Motor neuron (in vitro differentiated cells): ENCODE measurements at places on chromosomes 7 and 10.

DNA sequence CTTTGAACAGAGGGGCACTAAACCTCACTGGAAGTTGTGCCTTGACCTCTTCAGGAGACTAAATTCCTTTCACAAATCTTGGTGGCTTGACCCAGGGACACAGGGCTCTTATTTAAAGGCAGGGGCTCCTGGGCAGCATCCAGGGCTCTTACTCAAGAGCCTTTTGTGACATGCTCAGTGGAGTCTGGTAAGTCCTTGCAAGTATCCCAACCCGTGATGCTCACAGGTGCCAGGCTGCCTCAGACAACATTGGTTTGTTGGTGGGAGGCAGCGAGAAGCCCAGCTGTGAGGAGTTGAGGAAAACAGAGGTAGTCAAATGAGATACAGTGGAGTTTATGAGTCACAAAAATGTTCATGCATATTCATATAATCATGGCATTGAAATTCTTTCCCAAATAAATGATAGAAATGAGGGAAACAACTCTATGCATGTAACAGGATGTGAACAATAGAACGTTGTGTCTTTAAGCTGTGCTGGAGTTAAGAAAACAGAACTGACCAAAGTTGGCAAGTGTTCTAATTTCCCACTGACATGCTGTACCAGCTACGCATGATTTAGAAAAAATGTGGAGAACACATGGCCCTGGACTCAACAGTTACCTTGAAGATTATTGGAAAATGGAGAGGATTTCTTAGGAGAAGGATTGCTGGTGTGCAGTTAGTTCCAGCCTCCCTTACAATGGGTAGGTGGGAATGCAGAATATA, 654.5 kb upstream of the COBL start:
- ATAC-seq, result no peak

- ATAC-seq, result no peak
Observed at GRCh38 chr10:13404305-13404759, 56.2 kb upstream of the SEPHS1 start.

DNA sequence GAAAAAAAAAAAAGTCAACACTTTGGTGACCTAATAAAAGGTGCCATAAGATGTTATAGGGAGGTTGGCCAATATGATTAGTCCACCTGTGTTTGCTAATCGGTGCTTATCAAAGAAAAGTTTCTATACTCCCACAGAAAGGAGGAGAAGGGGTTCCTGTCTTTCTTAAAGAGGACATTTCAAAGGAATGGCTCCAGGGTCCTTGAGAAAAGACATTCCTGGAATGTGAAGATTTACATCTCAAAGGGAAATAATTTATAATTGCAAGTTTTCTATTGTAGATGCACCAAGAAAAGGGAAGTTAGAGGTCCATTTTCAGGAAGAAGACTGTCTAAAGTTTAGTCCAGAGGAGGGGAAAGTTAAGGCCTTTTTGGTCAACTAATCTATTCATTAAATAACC, 715.3 kb downstream of the NXPH1 start:
- ATAC-seq, result no peak

GRCh38 chr7:48832303-48832845, 92.0 kb upstream of the CDC14C start:
- ATAC-seq, result no peak

DNA sequence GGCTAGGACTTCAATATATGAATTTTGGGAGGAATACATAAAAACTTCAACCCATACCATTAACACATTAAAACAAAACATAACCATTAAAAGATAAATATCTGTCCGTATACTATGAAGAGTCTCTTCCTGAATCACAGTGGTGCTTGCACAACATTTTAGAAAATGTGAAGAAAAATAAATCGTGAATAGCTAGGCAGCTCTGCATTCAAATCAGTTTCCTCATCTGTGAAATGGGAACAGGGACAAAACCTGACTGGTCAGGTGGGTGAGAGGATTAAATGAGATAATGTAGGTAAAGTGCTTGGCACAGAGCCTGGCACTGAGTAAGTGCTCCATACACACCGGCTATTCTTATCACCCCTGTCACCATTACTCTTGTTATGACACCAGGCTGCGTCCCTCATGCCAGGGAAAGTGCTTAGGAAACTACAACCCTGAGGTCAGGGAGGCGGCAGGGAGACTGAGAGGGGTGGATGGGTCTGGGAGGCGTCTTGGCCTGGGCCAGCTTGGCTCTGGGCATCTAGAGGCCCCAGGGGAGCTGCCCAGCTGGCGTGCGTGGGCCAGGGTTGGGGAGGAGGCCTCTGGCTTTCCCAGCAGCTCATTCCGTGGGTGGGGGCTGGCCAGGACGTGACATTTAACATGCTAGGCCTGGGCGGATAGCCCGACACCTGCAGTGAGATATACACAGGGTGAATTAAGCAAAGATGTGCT, 78.3 kb downstream of the SH3PXD2A start:
- ATAC-seq, result no peak

DNA sequence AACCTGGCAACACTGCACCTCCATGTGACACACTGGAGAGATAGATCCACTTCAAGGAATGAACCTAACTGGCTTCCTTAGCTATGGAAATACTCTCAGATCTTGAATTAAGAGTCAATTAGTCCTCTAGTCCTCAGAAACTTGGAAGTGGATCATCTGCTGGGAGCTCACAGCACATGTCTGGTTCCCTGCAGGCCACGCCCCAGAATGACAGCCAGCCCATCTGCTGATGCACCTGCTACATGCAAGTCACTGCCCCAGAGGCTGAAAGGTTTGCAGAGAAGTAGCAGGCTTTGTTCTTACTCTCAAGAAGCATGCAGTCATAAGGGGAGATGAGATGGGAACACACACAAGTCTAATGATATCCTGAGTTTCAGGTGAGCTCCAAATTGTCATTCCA, 275.9 kb downstream of the SKAP2 start:
- ATAC-seq, result no peak

- ATAC-seq, result no peak
Observed at GRCh38 chr10:108696792-108697477, 1226.4 kb downstream of the XPNPEP1 start.

DNA sequence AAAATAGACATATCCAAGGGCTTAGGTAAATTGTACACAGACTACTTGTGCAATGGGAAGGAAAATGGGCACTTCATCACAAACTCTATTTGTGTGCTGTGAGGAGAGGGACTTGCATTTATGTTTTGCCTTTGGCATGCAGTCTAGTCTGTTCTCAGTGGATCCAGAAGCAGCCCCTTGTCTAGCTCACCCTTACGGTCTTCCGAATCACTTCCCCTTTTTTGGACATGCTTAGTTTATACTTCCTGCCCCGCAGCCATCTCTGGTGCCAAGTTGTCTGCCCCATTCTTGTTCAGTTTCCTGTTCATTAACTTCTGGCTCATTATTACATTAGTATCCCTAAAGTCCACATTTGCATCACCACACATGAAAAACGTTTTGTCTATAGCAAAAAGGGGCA, 161.6 kb downstream of the NRCAM start:
- ATAC-seq, result no peak

- no peak for ATAC-seq
Observed at GRCh38 chr10:49322371-49323170, 23.6 kb downstream of the C10orf71 start.

DNA sequence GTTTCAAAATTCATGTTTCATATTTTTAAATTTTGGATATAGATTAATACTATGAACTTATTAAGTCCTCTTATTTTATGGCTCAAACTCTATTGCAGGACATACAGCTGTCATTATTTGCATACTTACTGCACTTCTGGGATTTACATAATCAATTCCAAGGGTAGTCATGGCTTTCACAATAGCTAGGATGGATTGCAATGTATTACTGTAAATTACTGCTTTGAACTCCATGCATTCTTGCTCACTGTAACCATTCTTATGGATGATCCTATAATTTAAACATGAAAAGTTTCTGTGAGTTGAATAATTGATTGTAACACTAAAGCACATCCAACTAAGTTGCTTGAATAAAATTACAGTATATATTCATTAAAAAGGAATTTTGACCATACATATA, 23.5 kb downstream of the GNAT3 start:
- ATAC-seq, result peak; percentile 85

GRCh38 chr7:21850531-21851285, 95.0 kb downstream of the CDCA7L start:
- no peak for ATAC-seq
